Esophagus mucosa (tissue), 1 donor: ENCODE measurements at places on chromosomes 1 and 21. TPM values are rescaled to one million over a fixed set of nuclear protein-coding genes. Genes with fewer than 3 reads are reported as not detected.
A peak's percentile ranks its signal among the peaks of the same experiment; 100 is the strongest.

Gene ANKRD65
- total RNA-seq: 11.9 TPM

Gene OR2AK2
- total RNA-seq: not detected

Gene BLACAT1
- 2.1 TPM for total RNA-seq

Gene CR1
- 0.96 TPM for total RNA-seq

Gene HOOK1
- total RNA-seq: 31.4 TPM

Gene KIAA1614
- total RNA-seq: 0.36 TPM

GRCh38 chr1:148388260-148389026 is 94.7 kb downstream of the PPIAL4G start:
- peak; percentile 88 for ATAC-seq

GRCh38 chr1:207313131-207313530 is 8.3 kb upstream of the CD55 start:
- no peak for ATAC-seq

- peak; percentile 8 for ATAC-seq
These were observed 833 bp upstream of the DIP2A start for GRCh38 chr21:46457801-46458314.

GRCh38 chr1:58979086-58979485 is 195.2 kb upstream of the JUN start:
- ATAC-seq: no peak

DNA sequence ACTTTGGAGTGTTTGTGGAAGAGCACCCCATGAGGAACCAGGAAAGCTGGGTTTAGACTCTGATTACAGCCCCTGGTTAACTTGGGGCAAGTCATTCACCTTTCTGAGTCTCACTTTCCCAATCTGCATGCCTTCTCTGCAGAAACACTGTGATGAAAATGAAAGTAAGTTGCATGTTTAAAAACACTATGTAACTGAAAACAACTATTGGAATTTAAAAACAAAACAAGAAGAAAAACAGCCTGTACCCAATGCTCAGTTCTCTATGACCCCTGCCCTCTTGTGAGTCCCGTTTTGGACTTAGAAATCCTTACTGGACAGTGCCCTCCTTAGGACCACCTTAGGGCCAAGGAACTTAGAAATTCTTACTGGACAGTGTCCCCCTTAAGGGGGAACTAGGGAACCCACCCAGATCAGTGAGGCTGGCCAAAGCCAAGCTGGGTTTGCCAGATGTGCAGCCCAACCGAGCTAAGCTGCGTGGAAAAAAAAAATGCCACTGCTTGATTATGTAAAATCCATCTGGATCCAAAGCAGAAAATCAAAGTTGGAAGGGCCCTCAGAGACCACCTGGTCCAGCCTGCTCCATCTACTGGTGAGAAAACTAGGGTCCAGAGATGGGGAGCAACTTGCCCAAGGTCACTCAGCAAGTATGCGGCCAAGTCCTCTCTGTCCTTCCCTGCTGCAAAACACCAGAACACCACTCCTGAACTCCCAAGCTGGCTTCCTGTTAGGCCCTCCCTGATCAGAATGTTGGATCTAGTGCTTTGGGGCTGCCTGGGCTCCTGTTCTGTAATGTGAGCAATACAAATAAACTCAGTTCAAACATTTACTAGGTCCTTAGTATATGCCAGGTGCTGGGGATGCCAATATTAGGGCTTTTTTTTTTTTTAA is 77.7 kb downstream of the MRPL37 start:
- ATAC-seq: no peak

DNA sequence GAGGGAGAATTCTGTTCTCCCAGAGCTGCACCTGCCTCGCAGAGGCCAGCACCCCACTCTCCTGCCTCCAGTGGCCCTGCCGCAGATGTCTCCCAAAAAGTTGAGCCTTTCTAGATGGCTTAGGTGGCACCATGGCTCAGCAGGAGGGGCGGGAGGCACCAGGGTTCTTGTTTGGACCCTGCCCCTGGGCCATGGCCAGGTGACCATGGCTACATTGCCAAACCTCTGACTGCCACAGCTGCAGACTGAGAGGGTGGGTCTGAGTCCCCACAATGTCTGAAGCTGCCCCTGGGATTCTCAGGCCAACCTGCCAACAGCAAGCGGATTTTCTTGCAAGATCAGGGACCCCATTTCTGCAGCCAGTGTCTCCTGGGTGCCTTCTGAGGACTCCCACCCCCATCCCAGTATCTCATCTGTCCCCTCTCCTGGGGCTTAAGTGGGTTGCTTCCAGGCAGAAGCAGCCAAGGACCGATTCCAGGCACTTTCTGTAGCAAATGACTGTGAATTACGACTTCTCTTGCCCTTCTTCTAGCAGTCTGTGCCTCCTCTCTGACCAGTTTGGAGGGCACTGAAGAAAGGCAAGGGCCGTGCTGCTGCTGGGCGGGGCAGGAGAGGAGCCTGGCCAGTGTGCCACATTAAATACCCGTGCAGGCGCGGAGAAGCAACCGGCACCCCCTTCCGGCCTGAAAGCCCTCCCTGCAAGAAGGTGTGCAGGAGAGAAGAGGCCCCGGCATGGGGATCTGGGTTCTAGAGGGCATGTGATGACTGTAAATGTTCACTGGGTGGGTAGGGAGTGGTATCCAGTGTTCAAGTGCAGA is 22.5 kb downstream of the SESN2 start:
- no peak for ATAC-seq

GRCh38 chr1:80349218-80349617 is 1342.7 kb upstream of the ADGRL4 start:
- no peak for ATAC-seq

- no peak for ATAC-seq
These were observed 436.3 kb downstream of the PRDM2 start for GRCh38 chr1:14136152-14136763.

DNA sequence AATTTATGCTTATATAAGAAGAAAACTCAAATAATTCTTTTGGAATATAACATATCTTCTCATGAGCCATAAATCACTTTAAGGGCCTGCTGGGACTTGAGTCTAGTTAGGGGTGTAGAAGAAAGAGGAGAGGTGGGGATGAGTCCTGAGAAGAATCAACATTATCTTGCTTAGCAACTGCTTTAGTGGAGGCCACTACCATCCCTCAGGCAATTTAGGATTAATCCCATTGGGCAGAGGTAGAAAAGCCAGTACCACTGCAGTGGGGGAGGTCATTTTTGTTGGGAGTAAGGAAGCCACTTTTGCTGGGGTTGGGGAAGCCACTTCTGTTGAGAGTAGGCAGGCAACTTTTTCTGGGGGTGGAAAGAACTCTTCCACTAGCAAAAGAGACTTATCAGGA is 47.7 kb downstream of the SLC2A1 start:
- no peak for ATAC-seq

GRCh38 chr1:94611681-94612475 is 70.3 kb upstream of the F3 start:
- no peak for ATAC-seq

- ATAC-seq: peak; percentile 86
These were observed 38.8 kb downstream of the CASQ2 start for GRCh38 chr1:115729756-115730155.

DNA sequence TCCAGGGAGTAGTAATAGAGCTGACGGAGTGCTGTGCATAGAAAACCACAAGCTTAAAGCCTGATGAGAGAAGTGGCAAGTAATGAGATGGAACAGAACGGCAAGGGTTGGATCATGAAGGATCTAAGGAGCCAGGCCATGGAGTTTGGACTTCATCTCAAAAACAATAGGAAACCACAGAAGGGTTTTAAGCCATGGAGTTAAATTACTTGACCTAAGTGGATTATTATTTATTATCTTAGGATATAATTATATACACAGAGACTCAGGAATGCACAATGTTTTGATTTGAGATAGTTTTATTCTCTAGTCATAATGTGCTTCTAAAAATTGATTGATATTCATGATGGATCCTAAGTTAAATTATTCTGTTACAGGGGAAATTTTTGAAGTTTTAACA is 242.4 kb downstream of the PLPP3 start:
- no peak for ATAC-seq

- ATAC-seq: no peak
These were observed 720.2 kb downstream of the LTN1 start for GRCh38 chr21:28272272-28272992.

DNA sequence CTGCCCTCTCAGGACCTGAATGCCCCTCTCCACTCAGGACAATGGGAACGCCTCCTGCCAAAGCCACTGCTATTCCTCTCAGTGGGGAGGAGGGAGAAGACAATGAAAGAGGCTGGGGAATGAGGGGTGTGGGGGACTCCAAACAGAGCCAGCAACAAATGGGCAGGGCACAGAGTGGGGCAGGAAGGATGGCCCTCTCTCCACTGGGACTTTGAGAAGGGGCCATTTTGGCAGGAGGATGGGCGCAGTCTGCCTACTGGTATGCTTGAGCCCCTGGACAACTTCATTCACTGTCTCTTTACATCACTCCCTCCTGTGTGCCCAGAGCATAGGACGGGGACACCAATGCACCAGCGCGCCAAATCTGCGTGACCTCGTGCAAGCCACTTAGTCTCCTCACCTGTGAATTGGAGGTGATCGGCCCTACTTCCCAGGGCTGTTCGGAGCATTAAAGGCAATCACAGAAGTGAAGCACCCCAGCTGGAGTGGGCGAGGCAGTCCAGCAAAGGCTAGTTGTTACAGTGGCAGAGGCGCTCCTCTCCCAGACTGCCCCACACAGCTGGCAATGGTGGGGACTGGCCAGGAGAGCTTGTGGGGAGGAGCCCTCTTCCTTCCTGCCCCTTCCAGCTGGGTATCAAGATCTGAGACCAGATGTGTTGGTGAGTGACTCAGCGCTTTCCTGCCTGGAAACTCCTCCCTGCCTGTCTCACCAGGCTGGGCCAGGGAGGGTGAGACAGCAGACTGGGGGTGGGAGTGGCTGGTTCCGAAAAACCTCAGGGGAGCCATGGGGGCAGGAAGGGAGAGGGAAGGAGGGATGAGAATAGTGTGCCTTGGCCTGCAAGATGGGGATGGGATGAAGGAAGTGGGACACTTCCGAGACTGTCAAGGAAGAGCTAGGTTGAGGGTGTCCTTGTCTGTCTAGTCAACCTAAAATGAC is 22.4 kb upstream of the SYNC start:
- peak; percentile 91 for ATAC-seq

GRCh38 chr1:226679853-226680516 is 59.1 kb downstream of the ITPKB start:
- ATAC-seq: peak; percentile 72

DNA sequence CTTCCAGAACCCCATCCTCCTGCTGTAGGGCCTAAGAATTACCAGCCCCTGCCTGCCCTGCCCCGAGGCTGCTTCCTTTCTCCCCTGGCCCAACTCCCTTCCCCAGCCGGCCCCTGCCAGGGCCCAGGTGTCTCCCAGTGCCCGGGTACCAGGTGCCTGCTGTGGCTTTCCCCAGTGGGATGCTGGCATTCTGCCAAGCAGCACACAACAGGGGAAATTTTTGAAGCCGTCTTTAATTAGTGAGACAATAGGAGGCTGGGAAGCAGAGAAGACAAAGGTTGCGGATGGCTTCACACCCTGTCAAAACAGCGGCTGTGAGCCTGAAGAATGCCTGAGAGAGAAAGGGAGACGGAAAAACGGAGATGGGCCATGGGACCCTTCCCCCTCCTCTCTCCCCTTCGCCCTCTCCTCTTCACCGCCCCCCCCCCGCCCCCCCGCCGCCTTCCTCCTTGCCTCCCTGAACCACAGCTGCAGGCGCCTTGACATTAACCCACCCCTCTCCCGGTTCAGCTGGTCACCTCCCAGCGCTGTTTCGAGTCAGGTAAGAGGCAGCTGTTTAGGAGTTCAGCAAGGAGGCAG is 33.6 kb downstream of the LRRN2 start:
- no peak for ATAC-seq

DNA sequence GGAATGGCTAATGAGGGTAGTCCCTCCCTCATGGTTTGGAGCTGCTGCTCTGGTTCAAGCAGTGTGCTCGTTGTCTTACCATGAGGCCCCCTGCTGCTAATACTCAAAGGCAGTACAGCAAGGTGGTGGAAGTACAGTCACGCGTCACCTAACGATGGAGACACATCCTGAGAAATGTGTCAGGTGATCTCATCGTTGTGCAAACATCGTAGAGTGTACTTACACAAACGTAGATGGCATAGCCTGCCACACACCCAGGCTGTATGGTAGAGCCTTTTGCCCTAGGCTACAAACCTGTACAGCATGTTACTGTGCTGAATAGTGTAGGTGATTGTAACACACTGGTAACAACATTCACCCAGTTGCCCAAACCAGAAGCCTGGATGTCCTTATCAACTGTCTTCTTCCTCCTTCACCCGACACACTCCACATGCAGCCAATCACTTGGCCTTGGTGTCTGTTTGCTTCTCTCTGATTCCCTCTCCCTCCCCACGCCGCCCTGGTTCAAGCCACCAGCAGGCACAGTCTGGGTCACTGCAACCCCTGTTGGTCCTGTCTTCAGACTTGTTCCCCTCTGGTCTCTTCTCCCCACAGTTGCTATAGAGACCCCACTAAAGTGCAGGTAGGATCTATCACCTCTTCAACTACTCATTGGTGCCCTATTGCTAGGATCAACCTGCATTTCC is 6.0 kb upstream of the KCNA2 start:
- peak; percentile 28 for ATAC-seq

GRCh38 chr1:209790286-209791193 is 6.2 kb upstream of the C1orf74 start:
- no peak for ATAC-seq

DNA sequence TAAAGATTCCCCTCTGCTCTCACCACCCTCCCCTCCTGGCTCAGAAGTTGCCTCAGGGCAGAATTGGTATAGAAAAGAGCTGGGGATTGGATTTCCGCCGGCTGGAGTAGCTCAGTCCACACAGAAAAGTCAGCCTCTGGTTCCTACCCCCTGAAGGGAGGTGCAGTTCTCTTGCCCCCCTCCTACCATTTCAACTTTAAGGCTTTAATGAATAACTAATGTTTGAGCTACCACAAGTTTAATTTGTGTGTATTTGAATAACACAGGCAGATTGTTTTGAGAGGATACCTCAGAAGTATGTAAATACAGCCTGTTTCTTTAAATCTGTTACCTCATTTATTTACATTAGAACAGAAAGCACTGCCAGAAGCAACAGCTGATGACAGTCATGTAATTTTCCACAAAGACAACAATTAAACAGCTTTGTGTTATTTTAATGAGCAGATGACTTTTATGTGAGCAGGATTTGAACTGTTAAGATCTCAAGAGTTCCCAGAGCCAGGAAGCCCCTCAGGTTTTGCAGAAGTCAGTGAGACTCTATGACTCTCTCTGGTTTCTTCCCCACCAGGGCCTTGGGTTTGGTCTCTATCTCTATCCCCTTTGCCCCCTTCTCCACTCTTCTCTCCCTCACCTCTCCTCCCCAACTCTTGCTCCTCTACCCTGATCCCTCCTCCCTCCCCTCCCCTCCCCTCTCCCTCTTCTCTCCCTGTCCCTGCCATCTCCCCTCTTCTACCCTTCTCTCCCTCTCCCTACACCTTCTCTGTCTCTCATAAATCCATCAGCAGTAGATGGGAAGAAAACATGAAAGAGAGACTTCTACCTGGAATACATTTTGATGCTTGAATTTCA is 26.3 kb downstream of the DUSP10 start:
- ATAC-seq: no peak

GRCh38 chr1:64748222-64748621 is 3.3 kb downstream of the RAVER2 start:
- ATAC-seq: no peak
